ENCODE measurements at places on chromosomes 6 and 20.

- peak; percentile 57 for DNase-seq
These were observed 184.2 kb upstream of the RALGAPA2 start for GRCh38 chr20:20896606-20897005.

DNA sequence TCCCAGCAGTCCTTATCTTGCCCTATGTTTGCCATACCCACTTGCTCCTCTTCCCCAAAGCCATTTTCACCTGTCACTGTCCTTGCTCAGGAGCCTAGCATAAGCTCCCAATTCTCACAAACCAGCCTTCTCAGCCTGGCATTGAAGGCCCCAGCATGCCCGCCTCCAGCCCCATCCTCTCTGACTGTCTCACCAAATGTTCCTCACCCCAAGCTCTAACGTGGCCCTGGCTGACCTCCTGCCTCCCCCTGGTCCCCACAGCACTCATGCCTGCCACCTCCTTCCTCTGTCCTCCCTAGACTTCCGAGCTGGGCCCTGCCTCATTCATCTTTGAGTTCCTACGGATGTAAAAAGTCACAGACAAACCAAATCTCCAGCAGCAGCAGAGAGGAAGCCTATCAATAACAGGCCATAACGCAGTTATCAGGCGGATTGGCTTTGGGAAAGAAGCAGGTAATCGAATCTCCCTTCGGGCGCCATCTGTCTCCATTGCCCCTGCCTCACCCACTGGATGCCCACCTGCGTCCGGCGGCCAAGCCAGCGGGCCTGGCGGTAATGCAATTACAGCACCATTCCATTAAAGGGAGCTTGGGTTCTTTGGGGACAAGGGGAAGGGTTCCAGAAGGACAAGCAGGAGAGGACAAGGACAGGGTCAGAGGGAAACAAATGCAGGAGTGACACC is 104.4 kb downstream of the MRPL14 start:
- no peak for DNase-seq

GRCh38 chr20:3190681-3191111 is 13.8 kb downstream of the DDRGK1 start:
- DNase-seq = no peak

DNA sequence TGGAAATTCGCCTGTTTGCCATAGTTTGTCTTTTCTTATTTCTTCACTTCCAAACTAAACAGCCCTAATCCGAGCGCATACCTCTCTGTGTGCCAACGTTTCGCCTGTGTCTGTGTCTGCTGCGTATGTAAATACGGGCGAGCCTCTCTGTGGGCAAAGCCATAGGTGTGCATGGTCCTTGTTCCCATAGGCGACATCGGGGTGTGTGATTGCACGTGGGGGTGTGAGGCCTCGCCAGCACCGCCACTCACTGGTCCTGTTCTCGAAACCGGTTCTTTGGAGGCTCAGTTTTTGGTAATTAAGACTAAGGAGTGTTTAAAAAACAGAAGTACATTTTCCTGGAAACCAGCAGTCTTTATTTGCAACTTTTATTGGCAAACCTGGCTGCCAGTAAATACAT is 6.0 kb upstream of the FOXC1 start:
- peak; percentile 18 for DNase-seq

GRCh38 chr20:46040902-46041535 is 12.0 kb downstream of the SLC12A5 start:
- DNase-seq = peak; percentile 81

DNA sequence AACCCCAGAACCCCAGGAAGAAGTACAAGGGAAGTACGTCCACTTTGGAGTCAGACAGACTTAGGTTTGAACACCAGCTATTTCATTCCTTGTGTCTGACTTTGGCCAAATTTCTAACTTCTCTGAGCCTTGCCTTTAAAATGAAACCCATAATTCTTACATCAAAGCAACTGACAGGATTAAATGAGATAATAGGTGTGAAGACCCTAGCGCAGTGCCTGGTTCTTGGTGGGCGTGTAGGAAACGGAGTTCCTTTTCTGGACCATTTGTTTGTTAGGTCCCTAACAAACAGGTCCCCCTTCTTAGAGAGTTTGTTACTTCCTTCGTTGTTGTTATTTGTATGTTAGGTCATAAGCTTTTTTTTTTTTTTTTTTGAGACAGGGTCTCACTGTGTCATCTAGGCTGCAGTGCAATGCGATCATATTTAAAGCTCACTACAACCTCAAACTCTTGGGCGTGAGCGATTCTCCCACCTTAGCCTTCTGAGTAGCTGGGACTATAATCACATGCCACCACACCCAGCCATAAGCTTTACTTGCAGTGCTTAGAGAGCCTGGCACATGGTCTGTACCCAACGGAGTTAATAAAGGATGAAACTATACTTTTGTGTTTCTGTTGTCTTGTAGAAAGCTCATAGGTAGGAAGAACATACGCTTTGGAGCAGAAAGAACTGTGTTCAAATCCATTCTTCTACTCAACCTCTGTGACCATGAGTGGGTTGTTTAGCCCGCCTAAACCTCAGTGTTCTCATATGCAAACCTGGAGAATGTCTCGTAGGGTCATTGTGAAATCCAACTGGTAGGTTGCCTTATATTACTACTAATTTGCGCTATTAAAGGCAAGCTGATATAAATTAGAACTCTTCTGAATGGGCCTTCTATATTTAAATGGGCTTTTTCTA is 21.8 kb upstream of the MROH8 start:
- no peak for DNase-seq

GRCh38 chr20:30811885-30812671 is 445.4 kb upstream of the DEFB115 start:
- DNase-seq = peak; percentile 19

DNA sequence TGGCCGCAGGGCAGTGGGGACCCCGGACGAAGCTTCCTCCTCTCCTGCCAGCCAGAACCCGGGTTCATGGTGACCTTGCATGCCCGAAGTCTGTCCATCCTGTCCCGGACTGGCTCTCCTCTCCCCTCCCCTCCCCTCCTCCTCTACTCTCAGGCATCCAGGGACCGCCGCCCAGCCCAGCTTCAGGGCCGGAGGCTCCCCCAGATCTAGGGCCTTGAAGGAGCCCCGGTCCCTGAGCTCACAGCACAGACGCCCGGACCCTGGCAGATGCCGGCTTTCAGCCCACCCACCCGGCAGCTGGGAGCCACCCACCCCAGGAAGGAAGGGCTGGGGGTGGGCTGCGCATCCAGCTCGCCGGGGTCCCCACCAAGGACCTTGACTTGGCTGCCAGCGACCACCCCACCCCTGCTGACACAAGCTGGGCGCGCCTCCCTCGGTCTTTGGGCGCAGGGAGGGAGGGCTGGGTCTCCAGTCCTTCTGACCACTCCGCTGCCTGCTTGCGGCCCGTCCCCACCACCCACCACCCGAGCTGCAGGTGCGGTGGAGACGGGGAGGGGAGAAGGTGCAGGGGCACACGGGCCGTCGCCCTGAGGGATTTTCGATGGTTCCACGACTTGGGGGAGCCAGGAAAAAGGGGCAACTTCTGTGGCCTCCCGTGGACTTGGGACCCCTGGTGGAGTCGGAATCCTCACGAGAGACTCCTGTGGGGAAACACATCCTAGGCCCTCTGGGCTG is 5.8 kb upstream of the ABHD16B start:
- DNase-seq = no peak

DNA sequence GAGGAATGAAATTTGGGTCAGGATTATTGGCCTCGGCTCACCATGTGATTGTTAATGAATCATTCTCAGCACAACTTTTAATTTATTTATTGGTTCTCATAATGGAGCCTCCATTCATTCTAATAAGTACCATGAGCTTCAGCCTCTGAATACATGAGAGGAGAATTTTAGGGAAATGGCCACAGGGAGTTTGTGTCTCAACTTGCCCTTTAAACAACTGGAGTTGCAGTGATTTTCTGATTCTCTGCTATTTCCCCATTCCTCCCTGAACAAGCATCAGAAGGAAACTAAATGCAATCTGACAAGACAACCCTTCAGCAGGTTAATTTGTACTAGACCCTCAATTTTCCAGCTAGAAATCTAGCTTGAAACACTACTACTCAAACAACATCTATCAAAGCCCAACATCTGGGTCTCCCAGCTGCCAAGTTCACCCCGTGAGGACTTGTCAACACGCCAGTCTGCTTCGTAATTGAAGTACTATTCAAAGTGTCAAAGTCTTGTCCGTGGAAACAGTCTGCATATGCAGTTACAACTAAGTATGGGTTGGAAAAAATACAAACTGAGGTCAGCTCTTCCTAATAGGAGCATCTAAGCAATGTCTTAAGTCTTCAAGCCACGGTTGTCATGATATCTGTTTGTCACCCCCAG is 235.4 kb downstream of the CDH4 start:
- DNase-seq = peak; percentile 57

GRCh38 chr20:50055524-50056083 is 57.3 kb downstream of the UBE2V1 start:
- no peak for DNase-seq

- no peak for DNase-seq
These were observed 27.1 kb upstream of the FAM217A start for GRCh38 chr6:4105980-4106536.

GRCh38 chr6:55108134-55109130 is 65.9 kb upstream of the HCRTR2 start:
- DNase-seq = no peak

DNA sequence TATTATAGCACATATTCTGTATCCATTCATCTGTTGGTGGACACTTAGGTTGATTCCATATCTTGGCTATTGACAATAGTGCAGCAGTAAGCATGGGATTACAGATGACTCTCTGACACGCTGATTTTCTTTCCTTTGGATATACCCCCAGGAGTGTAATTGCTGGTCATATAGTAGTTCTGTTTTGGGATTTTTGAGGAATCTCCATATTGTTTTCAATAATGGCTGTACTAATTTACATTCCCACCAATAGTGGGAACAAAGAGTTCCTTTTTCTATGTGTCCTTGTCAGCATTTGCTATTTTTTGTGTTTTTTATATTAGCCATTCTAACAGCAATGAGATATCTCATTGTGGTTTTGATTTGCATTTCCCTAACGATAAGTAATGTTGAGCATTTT is 309.0 kb upstream of the JARID2 start:
- DNase-seq = no peak

GRCh38 chr6:44742828-44743372 is 355.4 kb downstream of the CDC5L start:
- DNase-seq = no peak

DNA sequence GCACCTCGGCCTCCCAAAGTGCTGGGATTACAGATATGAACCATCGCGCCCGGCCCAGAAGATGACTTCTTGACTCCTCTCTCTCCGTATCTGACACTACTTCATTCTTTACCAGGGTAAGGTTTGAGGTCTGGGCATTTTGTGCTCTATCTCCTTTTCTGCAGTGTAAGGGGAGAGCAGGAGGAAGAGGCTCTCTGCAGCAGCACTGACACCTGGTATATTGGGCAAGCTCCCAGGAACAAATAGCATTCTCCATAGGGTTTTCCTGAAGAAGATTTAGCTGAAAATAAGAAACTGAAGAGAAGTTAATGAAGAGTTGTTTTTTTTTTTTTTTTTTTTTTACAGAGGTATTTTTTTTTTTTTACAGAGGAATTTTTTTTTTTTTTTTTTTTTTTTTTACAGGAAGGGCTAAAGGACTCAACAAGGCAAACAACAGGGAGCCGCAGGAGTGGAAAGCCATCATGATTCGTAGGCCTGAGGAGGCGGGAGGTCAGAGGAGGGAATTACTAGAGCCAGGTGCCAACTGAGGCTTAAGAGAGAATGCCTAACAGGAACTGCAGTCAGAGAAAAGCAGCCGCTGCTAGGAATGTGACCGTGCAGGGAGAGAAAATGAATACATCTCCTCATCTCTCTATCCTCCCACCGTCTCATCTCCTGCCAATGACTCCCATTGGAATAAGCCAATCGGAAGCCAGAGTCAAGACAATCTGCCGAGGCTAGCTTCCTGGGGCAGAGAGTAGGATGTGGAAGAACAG is 34.7 kb upstream of the ADGRF4 start:
- peak; percentile 19 for DNase-seq

DNA sequence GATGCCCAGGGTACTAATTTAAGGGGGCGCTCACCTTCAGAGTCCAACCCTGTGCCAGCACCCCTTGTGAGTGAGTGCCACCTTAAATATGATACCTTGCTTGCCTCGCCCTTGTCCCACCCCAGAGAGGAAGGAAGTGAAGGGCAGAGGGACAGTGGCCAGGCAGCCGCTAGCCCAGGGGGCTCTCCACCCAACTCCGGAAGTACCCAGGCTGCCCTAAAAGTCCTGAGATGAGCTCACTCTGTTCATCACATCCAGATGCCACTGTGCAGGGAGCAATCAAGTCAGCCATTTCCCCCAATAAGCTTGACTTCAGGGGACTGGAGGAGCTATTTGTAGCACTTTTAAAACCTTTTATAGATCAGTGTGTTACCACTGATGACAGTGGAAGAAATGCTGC is 25.0 kb upstream of the STX16 start:
- DNase-seq = no peak

- DNase-seq = no peak
These were observed 69.5 kb downstream of the TINAG start for GRCh38 chr6:54377776-54378175.

GRCh38 chr6:125314009-125314581 is 12.3 kb upstream of the HDDC2 start:
- peak; percentile 85 for DNase-seq

DNA sequence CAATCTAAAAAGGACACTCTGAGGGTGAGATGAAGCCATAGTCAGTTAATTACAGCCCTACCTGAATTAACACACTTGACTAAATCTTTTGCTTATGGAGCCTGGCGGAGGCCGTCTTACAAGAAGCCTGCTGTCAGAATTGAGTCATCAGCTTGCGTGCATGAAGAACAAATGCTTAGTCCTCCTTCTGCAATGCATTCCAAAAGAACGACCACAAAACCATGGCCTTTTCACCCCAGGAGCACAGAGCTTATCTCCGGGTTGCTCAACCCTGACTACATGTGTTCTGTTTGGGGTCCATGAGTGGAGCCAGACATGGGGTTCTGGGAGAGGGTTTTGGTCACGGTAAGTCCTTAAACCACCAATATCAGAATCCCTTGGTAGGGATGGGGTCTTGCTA is 318.1 kb downstream of the CLIC5 start:
- DNase-seq = no peak

DNA sequence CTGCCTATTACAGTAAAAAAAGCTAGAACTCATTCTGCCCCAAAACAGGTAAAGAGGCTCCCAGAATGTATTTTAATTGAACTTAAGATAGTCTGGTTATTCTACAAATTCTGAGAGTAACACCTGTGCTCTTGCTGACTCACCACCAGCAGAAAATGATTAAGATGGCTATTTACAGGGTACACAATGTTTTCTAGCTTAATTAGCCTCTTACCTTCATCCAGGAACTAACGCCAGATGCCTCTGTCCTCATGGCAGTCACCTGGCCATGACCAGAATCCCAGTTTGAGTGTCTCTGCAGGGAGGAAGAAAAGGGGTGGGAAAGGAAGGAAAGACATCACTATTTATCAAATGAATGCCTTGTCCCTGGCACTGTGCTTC is 31.3 kb upstream of the PPP1R3G start:
- no peak for DNase-seq

GRCh38 chr6:89350281-89350966 is 2.1 kb downstream of the UBE2J1 start:
- DNase-seq = no peak

GRCh38 chr6:3022765-3023662 is 23.3 kb downstream of the NQO2 start:
- DNase-seq = no peak
